ENCODE measurements at places on chromosomes 6 and 20.

- DNase-seq, result peak; percentile 91
Observed at GRCh38 chr20:46406986-46407670, 713 bp upstream of the ELMO2 start.

DNA sequence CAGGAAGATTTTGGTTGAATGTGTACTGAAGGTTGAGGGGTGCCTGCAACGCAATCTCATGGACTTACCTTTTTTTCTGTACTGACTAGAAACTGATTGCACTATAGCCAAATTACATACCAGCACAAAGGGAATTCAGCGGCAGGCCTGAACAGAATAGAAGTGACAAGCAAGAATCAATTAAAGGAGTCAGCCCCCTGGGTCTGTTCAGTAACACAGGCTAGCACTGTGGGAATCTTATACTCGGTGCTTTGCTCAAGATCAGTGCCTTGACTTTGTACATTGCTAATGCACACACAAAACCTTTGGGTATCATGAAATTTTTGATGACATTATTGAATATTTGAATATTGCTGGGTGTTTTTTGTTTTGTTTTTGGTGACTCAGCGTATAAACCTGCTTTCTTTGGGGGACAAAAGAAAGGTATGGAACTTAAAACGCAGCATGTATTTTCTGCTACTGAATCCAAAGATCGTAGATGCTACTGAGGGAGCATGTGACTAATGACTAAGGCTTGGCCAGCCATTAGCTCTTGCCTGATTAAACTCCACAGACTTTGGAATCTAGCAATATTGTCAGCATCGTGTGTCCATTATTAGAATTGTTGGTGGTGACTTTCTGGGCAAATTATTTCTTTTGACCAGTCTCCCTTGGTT lies 236.6 kb downstream of the ARID1B start:
- no peak for DNase-seq

- no peak for DNase-seq
Observed at GRCh38 chr6:109241199-109241598, 141.1 kb downstream of the CD164 start.

DNA sequence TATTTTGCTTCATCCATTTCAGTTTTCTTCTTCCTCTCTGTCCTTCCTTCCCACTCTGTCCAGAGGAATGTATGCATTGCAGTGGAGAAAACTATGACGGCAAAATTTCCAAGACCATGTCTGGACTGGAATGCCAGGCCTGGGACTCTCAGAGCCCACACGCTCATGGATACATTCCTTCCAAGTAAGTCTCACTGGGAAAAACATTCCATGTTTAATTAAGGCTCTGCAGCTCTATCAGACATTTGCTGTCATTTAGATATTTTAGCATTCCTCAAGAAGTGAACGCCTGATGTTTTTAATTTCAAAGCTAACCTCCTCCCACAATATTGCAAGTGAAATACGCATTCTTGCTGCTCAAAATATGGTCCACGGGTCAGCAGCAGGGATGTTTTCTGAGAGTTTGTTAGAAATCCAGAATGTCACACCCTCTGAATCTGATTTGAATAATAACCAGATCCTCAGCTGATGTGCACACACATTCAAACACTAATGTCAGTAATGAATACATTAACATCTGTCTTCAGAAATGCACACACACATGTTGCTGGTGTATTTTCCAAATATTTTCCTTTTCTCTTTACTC lies 12.8 kb downstream of the PLG start:
- no peak for DNase-seq

- DNase-seq, result no peak
Observed at GRCh38 chr6:163501439-163501838, 86.9 kb downstream of the QKI start.

DNA sequence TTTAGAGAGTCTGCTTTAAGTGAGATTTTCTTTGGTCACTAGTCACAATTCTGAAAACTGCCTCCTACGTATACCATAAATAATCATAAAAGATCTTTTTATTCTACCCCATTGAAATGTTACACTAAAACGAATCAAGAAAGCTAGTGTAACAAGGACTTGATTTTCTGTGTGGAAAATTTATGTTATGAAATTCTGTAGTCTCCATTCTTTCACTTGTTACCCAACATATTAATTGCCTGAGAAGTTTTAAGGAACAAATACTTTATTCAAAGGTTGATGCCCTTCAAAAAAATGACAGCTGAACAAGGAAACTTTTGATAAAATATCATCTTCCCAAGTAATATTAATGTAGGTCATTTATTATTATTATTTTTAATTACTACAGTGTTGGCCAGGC lies 13.3 kb upstream of the HBS1L start:
- no peak for DNase-seq

GRCh38 chr6:39752835-39753724 lies 27.9 kb upstream of the KIF6 start:
- no peak for DNase-seq

DNA sequence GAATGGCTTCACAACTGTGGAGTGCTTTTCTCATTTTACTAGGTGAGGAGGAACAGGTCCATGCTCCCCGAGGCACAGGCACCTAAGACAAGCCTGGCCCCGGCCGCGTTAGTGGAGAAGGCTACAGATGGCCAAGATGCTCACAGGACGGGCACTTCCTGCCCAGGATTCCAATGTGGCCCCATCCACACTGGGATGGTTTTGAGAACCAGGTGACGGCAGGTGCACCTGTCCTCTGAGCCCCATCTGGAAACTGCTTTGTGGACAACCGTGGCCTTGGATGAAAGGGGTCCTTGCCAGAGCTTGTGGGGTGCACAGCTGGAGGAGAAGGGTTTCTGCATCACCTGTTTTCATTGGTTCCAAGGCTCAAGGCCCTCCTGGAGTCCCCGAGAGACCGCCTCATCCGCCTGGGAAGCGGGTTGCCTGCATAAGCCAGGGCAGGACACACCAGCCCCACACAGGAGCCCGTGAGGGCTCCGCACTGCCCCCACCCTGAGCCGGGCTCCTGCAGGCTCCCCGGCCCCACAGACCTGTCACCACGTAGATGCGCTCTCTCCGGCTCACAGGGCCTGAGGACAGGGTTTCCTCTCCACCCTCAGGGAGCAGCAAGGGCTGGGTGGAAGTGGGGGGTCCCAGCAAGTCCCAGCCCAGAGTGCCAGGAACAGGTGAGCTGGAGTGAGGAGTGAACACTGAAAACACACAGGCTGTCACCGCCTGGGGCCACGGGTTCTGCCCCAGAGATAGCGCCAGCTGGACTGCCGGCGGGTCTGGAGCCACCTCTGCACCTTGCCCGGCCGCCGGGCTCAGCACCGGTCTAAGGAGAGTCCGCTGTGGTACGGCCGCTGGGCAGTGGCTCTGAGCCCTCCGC lies 18.3 kb downstream of the NTSR1 start:
- DNase-seq, result no peak

GRCh38 chr6:10595731-10596664 lies 74.8 kb downstream of the GCNT2 start:
- DNase-seq, result no peak

- no peak for DNase-seq
Observed at GRCh38 chr20:2320813-2321658, 25.2 kb downstream of the TGM3 start.

DNA sequence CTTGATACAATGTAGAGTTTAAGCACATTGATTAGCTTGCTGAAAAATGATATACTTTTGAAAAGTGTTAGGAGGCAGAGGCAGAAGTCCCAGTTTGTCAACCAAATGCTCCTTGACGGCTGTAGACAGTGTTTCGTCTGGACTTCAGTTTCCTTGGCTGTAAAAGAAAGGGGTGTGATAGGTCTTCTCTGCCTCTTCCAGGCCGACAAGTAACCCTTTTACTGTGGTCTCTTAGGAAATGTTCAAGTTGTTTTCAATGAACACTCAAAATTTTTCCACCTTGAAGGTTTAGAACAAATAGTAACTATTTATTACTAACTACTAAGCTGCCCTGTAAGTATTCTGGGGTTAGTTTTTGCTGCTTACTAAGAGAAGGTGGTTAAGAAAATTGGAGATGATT lies 122.4 kb downstream of the IRF4 start:
- DNase-seq, result no peak

DNA sequence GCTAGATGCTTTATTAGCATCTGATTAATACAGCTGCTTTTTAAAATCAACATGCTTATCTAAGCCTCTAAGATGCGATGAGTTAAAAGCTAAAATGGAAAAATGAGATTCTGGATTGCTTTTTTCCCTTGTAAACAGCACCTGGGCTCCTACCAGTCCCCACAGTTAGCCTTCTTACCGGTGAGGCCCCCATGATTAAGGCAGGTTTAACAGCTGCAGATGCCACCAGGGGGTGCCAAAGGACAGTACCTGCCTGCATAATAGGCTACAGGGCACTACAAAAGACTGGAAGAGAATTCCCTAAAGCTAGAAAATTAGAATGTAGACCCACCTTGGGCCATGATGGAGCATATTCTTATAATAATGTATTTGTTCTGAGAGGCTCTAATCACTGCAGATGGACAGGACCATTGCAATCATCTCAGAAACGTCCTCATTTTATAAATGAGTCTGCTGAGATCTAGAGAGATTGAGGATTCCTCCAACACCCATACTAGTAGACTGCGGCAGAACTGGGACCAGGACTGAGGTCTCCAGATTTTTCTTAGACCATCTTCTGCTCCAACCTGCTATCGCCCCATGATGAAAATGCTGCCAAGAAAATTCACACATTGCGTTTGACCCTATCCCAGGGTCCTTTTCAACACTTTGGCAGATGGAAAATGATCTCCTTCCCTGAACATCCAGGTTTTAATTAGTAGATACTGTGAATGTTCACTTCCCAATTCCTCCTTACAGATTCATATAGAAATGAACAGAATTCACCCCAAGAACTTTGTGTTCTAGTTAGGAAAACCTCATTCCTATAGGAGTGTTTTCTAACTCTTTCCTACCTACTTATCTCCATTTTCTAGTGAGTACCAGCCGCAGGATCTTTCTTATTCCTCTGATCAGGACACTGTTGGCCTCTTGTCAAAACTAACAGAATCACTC lies 148.8 kb downstream of the RPS12 start:
- DNase-seq, result peak; percentile 8

DNA sequence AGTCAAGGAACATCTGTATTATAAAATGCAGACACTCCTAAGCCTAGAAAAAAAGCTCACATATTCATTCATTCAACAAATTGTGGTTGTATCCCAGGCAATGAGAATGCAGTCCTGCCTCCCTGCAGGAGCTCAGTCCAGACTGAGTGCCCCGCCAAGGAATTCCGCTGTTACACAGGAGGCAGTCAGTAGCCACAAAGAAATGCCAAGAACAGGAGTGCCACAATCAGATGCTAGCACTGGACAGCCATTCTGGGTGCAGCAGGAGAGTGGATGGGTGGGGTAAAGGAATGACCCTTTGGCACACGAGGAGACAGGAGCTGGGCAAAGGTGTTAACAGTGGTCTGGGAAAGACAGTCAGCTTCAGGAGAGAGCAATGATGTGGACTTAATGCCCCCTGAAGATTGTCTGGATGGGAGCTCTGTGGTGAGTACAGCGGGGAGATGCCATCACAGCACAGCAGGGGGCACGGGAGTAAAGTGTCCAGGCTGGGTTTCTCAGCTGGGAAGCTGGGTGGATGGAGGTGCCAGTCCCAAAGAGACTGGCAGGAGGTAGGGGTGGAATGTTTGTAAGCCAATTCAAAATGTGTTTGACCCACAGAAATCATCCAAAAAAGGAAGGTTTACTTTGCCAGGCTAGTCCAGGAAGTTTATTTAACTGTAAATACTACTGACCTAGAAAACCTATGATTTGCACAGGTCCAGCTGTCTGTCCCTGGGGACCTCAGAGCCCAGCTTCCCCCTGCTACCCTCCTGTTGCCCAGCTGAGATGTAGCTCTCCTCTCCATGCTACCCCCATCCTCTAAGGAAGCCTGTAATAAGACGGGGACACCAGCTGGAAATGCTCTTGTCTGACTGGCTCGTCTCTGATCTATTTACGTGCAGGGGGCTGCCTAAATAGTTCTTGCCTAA lies 84.1 kb downstream of the SLC23A2 start:
- no peak for DNase-seq

DNA sequence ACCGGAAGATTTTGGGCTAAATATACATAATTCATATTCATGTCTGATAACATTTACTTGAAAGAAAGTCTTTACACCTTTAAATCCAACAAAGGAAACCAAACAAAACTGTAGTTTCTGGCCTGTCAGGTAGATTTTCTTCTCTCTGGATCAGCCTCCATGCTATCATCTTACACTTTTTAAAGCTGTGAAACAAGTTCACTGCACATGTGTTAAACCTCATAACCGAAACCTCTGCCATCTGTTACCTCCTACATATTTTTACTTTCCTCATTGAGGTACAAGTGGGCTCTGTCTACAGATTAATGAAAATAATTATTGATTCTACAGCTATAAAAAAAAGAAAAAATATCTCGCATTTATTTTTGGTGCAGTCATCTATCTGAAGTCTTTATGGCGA lies 149.9 kb downstream of the RALGAPA2 start:
- no peak for DNase-seq

GRCh38 chr6:105932440-105932839 lies 153.7 kb upstream of the PRDM1 start:
- DNase-seq, result no peak
